Peyer's patch (tissue), 4 donors: ENCODE measurements at places on chromosomes 7 and 10. TPM values are rescaled to one million over a fixed set of nuclear protein-coding genes. Genes with fewer than 3 reads are reported as not detected.

Gene ZNF727
- not detected for total RNA-seq

Gene SEMA3E
- total RNA-seq: 2.2 TPM

Gene WNT8B
- not detected for total RNA-seq

- H3K4me3 ChIP-seq: no peak overlapping the region
- no peaks in the 10 kb centered on the region for H3K27me3 ChIP-seq
- H3K36me3 ChIP-seq: no peaks in the 10 kb centered on the region
- H3K27ac ChIP-seq: no peak overlapping the region
- H3K4me1 ChIP-seq: no peaks in the 10 kb centered on the region
These were observed 154.4 kb upstream of the MKLN1 start for GRCh38 chr7:131173145-131173890.

Gene GIMAP4
- 22.5 TPM for total RNA-seq

DNA sequence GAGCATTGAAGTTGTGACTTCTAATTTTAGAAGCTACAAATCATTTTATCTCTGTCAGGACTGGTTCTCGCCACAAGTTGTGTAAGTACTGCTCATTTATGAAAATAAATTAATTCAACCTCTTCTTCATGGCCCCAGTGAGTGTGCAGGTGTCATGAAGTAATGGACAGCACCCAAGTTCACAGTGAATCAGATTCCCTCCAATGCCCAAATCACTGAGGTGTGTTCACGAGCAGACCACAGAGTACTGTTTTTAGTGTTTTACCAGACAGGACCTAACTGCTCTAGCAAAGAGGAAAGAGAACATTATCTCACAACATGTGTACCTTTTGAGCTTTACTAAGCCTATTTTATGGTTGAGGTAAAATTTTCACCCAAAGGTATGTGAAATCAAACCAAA lies 980.0 kb downstream of the CNTNAP2 start:
- no peak overlapping the region for H3K4me3 ChIP-seq
- H3K27me3 ChIP-seq: no peaks in the 10 kb centered on the region
- DNase-seq: no peak

Gene ZP3
- total RNA-seq: 4.3 TPM

GRCh38 chr7:156032973-156033372 lies 220.7 kb upstream of the SHH start:
- no peaks in the 10 kb centered on the region for H3K4me1 ChIP-seq
- no peak overlapping the region for H3K4me3 ChIP-seq
- H3K27me3 ChIP-seq: no peaks in the 10 kb centered on the region
- no peak overlapping the region for H3K27ac ChIP-seq
- no peak for DNase-seq
- no peaks in the 10 kb centered on the region for H3K36me3 ChIP-seq

Gene IRF5
- total RNA-seq: 16.9 TPM

DNA sequence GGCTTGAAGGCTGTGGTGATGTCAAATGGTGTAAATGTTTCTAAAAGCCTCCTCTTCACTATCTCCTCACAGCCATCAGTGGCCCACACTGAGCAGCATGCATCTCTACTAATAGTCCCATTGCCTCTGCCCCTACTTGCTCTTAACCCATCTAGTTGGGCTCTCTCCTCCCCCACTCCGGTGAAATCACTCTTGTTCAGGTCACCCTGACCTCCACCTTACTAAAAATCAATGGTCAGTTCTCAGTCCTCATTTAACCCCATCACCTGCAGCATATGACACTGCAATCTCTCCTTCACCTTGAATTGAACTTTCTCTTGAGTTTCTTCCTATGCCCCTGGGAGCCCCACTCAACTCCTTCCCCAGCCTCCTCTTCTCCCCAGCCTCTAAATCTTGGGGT lies 355.1 kb upstream of the AOAH start:
- H3K36me3 ChIP-seq: no peaks in the 10 kb centered on the region
- DNase-seq: no peak
- H3K4me3 ChIP-seq: no peak overlapping the region
- H3K27ac ChIP-seq: no peak overlapping the region

- peaks cover 26% of the 10 kb centered on the region for H3K36me3 ChIP-seq
- DNase-seq: peak; percentile 92
- H3K4me3 ChIP-seq: no peak overlapping the region
- H3K27me3 ChIP-seq: no peaks in the 10 kb centered on the region
These were observed 210.1 kb downstream of the TNS3 start for GRCh38 chr7:47371733-47372368.

DNA sequence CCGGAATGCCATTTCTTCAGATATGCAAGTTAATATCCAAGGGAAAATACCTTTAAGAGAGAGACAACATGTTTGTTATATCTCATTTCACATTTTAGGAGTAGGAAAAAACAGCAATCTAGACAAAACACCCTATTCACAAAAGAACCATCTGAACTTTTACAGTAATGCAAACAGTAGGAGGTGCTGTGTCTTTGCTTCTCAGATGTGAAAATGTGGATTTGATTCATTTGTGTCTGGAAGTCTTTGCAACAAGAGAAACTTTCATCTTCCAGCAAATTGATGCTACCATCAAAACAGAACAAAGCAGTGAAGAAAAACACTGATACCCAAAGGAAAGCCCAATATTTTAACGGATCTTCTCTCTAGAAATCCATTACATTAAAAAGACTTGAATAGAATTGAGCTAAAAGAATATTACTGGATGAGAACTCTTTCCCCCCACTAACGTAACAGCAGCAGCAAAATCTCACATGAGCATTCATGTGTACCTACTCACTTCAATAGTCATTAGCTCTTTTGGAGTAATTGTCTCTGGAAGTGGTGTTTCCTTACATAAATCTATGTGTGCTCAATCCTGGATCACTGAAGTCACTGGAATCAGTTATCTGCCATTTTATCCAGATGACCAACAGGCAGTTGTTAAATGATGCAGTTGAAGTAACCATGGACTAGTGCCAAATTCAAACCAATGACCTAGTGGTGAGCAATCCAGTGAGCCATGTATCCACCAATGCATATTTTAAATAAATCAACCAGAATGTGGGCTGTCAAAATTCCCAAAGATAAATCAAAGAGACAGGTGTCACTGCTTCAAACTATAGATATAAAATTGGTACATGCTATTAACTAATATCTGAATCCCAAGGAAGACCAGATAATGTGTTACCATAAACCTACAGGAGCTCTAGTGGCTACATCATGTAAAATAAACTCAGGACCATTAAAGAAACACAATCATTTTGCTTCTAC lies 1.8 kb downstream of the SEMA3C start:
- H3K27me3 ChIP-seq: no peaks in the 10 kb centered on the region
- no peak overlapping the region for H3K4me3 ChIP-seq
- no peak for DNase-seq
- H3K36me3 ChIP-seq: no peaks in the 10 kb centered on the region
- no peak overlapping the region for H3K27ac ChIP-seq

Gene GPR26
- total RNA-seq: not detected

- DNase-seq: no peak
- H3K4me3 ChIP-seq: no peak overlapping the region
- no peaks in the 10 kb centered on the region for H3K36me3 ChIP-seq
These were observed 103.2 kb downstream of the DYNC1I1 start for GRCh38 chr7:95875519-95875918.

Gene CPN1
- total RNA-seq: not detected

- H3K4me3 ChIP-seq: no peak overlapping the region
- no peak overlapping the region for H3K27ac ChIP-seq
- H3K27me3 ChIP-seq: no peaks in the 10 kb centered on the region
- no peaks in the 10 kb centered on the region for H3K36me3 ChIP-seq
These were observed 283.9 kb downstream of the PRKG1 start for GRCh38 chr10:51358227-51358626.

- no peaks in the 10 kb centered on the region for H3K27me3 ChIP-seq
- DNase-seq: no peak
- H3K27ac ChIP-seq: no peak overlapping the region
- no peaks in the 10 kb centered on the region for H3K36me3 ChIP-seq
- no peaks in the 10 kb centered on the region for H3K4me1 ChIP-seq
- no peak overlapping the region for H3K4me3 ChIP-seq
These were observed 68.3 kb upstream of the SMNDC1 start for GRCh38 chr10:110373059-110373458.

Gene AEBP1
- total RNA-seq: 127 TPM

DNA sequence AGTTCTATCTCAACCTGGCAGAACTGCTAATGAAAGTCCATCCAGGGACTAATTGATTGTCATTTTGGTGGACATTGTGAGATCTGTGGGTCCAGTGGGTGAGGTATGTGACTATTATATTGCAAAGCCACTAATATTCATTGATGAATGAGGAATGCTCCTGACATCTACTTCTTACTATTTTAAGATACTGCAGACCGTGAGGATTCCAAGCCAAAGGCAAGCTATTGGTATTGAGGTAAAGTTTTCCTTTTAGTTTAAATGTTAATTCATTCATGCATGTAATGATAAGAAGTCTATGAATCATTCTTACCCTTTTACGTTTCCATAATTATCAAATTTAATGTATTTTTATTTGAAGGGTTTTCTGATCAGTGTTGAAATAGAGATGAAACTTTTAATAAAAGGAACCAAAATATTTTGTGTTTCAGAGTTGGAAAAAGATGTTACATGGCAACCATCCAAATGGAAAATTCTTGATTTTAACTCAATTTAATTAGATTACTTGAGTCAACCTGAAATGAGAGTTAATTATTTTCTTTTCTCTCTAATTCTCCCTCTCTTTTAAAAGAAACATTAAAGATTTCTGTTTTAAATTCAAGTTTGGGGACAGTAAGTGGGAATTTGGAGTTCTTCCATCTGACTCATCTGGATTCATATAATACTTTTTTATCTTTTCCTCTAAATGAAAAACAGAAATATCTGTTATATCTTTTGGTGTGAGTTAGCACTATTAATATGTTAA lies 39.6 kb downstream of the NUP205 start:
- H3K27me3 ChIP-seq: no peaks in the 10 kb centered on the region

GRCh38 chr10:77173615-77174461 lies 463.8 kb downstream of the KCNMA1 start:
- no peak overlapping the region for H3K4me3 ChIP-seq
- DNase-seq: peak; percentile 38
- H3K27ac ChIP-seq: no peak overlapping the region
- H3K36me3 ChIP-seq: no peaks in the 10 kb centered on the region
- H3K4me1 ChIP-seq: no peaks in the 10 kb centered on the region

DNA sequence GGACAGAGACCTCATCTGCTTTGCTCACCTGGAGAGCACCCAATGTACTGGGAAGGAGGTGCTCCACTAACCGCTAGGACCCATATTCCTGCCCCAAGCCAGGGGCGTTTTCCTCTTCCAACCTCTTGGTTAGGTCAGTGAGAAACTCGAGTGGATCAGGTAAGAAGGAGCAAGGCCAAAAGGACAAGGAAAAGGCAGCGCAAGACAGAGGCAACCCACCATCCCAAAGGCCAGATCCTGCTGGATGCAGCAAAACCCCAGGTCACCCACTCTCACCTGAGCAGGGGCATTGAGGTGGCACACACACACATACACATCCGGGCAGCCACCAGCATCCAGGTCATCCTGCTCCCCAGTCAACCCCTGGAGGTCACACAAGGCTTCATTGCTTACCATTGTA lies 105.1 kb downstream of the GRID1 start:
- H3K27ac ChIP-seq: no peak overlapping the region
- no peaks in the 10 kb centered on the region for H3K4me1 ChIP-seq
- H3K36me3 ChIP-seq: no peaks in the 10 kb centered on the region
- no peak for DNase-seq

GRCh38 chr10:72886621-72887020 lies 6.9 kb upstream of the OIT3 start:
- H3K4me1 ChIP-seq: no peaks in the 10 kb centered on the region
- no peak overlapping the region for H3K27ac ChIP-seq
- no peaks in the 10 kb centered on the region for H3K27me3 ChIP-seq
- H3K36me3 ChIP-seq: no peaks in the 10 kb centered on the region

- no peaks in the 10 kb centered on the region for H3K36me3 ChIP-seq
- H3K4me1 ChIP-seq: no peaks in the 10 kb centered on the region
- H3K4me3 ChIP-seq: no peak overlapping the region
These were observed 138.9 kb downstream of the FRMD4A start for GRCh38 chr10:14191871-14192270.

DNA sequence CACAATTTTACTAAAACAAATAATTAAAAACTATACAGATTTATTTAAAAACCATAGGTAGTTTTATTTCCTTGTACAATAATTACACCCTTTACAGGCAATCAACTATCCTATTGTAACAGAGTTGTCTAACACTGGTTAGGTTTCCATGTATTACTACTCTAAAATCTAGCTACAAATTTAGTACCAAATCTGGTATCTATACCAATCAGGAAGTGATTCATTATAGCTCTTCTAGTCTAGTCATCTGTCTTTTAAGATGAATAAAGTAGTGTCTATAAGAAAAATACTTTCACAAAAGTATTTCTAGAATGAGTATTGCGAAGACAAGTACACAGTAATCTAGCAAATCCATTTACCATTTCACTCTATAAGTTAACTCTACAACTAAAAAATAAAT lies 16.9 kb downstream of the ZNF800 start:
- H3K4me3 ChIP-seq: no peak overlapping the region
- H3K27ac ChIP-seq: no peak overlapping the region
- H3K4me1 ChIP-seq: no peaks in the 10 kb centered on the region
- peaks cover 47% of the 10 kb centered on the region for H3K36me3 ChIP-seq
- H3K27me3 ChIP-seq: no peaks in the 10 kb centered on the region

DNA sequence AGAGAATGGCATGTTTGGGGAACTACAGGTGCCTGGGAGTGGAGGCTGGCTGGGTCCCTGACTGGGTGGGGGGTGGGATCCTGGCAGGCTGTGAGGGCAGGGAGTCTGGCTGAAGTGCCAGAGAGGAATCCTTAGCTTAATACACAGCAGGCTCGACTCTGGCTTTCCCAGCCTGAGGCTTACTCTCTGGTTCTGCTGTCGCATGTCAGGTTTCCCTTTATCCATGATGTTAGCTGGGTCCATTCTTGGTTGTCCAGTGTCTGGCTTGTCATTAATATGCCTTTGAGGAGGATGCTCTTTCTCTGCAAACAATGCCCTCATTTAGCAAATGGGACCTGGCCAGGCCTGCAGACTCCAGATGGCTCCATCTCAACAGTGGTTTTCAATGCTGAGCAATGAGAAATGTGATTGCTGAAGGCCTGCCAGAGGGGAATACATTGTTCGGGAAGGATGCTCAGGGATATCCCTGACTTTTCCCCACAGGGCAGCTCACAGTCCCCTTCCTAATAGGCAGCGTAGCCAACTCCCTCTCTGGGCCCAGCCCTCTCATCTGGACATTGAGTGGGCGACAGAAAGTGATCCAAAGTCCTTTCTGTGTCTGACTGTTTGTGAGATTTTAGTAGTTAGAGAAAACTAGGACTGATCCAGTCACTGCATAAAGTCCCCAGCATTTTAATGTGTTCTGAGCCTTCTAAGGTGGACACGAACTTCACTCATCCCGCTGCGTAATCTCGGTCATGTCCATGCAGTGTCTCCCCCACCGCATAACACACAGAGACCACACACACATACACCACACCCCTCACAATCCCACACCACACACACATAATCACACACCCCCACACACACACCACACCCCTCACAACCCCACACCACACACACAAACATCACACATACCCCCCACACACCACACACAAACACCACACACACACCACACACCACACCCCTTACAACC lies 124.9 kb downstream of the ANLN start:
- H3K27me3 ChIP-seq: no peaks in the 10 kb centered on the region
- no peak overlapping the region for H3K27ac ChIP-seq
- no peaks in the 10 kb centered on the region for H3K36me3 ChIP-seq
- H3K4me3 ChIP-seq: no peak overlapping the region
- DNase-seq: no peak
- no peaks in the 10 kb centered on the region for H3K4me1 ChIP-seq

Gene SPAG6
- total RNA-seq: not detected

GRCh38 chr10:373526-374309 lies 238.5 kb downstream of the ZMYND11 start:
- DNase-seq: no peak
- peak overlapping the region; percentile 35 for H3K27ac ChIP-seq
- H3K27me3 ChIP-seq: no peaks in the 10 kb centered on the region
